ENCODE measurements at places on chromosomes 1 and 21. TPM values are rescaled to one million over a fixed set of nuclear protein-coding genes. Genes with fewer than 3 reads are reported as not detected.

The C1QC gene
- total RNA-seq: not detected

The GUCA2A gene
- total RNA-seq: not detected

GRCh38 chr1:43605766-43606165 lies 44.2 kb upstream of the KDM4A start:
- DNase-seq: no peak

DNA sequence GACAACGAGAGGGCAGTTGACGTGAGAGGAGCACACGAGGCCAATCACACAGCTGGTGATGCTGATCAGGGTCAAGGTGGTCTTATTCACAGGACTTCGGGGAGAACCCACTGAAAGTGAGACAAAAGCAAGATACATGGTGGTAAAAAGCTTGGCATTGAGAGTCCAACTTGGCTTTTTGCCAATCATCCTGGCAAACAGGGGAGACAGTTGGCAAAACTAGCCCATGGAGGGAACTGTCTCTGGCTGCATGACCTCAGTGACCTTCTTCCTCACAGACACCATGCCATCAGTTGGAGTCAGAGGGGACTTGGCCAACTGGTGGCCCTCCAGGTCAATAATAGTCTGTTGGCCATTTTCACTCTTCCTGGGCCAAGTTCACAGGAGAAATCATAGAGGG lies 139.9 kb downstream of the ASTN1 start:
- no peak for DNase-seq

DNA sequence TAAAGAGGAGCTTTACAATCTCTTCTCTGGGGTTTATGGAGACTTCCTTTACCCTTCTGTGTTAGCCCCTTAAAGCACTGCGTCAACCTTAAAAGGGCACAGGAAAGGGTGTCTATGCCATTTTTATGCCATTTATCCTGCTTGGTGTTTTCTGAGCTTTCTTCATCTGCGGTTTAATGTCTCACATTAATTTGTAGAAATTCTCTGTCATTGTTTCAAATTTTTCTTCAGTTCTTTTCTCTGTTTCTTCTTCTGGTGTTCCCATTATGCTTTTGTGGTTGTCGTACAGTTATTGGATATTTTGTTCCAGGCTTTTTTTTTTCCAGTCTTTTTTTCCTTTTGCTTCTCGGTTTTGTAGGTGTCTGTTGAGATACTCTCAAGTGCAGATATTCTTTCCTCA lies 107.9 kb downstream of the OSBPL9 start:
- no peak for DNase-seq

GRCh38 chr1:229180161-229180560 lies 90.8 kb upstream of the RAB4A start:
- no peak for DNase-seq
